ENCODE measurements at places on chromosomes 1 and 21.

DNA sequence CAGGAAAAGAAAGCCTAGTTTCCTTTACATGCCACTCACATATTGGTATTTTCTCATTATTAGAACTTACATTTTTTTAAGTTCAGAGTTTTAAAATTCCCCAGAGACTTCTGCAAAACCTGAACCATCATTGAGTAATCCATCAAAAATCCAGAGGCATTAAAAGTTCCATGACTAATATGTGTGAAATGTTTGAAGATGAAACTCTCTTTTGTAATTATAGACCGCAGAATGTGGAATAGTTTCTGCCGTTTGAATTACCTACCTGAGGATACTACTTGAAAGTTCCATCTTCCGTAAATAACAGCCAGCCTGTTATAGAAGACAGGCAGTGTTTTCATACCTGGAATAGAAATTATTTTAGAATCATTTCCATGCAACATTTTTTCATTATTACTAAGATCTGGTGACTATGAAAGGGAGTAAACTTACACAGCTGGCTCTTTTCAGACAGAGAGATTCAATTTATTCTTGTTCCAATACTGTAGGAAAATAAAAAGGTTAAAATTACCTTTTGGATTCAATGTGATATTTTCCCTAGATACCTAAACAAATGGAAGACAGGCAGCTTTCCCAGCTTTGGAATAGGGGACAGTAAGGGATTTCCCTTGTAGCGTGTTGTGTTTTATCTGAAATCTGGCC, 131.4 kb downstream of the ST6GALNAC5 start:
- DNase-seq, result no peak

DNA sequence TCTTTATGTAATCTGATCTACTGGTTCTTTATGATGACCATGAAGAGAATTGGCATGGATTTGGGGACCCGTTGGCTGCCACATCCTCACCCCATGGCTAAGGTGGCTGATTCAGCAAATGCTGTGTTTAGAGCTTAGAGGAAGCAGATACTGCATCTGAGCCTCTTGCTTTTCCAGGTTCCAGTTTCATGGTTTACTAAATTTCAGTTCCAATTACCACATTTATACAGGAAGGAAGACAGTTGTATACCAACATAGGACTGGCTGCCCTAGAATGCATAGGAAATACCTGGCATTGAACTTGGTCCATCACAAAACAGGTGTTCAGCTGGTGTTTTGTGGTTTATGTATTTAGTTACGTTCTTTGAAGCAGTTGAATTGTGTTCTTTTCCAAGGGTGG, 107.1 kb downstream of the ST3GAL3 start:
- DNase-seq, result no peak

- no peak for DNase-seq
These were observed 12.6 kb upstream of the IPO9 start for GRCh38 chr1:201816309-201816854.

DNA sequence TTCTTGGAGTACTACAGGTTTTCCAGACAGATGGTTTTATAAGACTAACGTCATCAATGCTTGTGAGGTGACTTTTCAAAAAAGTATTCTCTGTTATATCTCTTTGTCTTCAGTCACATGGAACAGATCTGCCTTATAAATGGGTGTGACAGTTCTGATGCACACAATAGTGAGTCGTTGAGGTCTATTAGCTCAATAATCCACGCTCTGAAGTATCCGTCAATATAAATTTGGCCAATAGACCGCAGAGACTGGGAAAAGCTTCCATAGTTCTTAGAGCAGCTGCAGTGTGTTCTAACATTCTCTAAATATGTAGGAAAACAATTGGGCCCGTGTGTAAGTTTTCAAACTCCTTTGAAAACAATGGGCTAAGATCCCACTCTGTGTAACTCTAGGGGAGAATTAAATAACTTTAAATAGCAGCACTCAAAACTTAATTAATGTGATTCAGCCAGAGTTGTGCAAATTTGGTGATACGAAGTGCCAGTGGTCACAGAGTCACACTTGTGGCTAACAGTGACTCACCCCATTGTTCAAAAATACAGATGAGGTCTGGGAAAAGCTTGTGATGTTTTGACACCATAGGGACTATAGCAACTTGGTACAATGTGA, 316.0 kb downstream of the LMO4 start:
- DNase-seq, result no peak

DNA sequence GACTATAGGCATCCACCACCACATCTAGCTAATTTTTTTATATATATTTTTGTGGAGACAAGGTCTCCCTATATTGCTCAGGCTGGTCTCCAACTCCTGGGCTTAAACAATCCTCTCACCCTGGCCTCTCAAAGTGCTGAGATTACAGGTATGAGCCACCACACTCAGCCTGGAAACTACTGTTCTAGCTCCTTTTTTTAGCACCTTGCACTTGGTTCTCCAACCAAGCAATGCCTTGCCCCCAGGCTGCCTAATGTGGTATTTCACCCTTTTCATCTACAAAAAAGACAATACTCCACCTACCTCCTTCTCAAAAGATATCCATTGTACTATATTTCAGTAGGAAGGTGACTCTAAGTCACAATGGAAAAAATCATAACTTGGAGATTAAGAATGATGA, 6.7 kb downstream of the ARNT start:
- no peak for DNase-seq

DNA sequence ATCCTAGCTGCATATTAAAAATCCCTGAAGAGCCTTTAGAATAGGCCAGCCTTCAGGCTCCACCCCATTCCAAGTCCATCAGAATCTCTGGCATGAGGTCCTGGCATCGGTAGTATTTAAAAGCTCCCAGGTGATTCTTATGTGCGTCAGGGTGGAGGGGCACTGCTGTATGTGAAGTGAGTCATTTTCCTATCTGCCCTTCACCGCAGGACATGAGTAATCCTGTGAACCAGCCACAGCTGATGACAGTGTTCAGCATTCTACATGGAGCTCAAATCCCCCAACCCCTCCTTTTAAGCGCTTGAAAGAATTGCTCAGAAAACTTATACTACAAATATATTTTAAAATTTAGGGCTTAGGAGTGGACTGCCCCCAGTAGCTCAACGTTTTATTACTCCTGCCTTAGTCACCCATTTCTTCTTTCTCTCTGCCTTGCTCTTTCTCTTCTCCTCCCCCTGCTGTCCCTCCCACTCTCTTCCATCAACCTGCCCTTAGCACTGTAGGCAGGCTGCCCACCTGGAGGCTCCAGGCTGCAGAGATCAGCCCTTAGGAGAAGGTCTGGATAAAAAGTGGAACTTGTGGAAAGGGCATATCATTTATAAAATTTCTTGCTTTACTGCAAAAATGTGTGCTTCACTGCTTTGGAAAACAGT, 73.8 kb upstream of the ZNF281 start:
- peak; percentile 86 for DNase-seq

- no peak for DNase-seq
These were observed 50.1 kb upstream of the KRTAP19-8 start for GRCh38 chr21:31088474-31088751.

- no peak for DNase-seq
These were observed 107.8 kb downstream of the LYST start for GRCh38 chr1:235758931-235759330.

All from T1000 (cell line).